ENCODE measurements at places on chromosomes 11 and 22.

- DNase-seq: peak; percentile 57
Observed at GRCh38 chr22:49997932-49998717, 14.4 kb downstream of the IL17REL start.

DNA sequence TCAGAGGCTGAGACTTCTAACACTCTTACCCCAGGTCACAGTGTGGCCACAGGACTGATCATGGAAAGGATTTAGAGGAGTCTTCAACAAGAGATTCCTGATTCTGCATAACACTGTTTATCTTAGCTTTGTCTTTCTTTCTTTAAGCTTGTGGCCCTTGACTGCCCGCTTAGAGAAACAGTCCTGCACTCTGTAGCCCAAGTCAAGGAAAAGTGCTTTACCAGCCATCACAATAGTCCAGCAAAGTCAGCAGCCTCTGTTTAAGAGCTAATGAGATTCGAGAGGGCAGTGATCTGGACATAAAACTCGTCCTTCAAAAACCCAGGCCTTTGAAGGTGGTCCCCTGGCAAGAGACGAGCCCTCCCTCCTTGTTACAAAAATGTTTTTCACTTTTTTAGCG lies 30.0 kb downstream of the PRDM10 start:
- DNase-seq: no peak

GRCh38 chr11:57598831-57599155 lies 1.3 kb downstream of the SERPING1 start:
- DNase-seq: no peak

DNA sequence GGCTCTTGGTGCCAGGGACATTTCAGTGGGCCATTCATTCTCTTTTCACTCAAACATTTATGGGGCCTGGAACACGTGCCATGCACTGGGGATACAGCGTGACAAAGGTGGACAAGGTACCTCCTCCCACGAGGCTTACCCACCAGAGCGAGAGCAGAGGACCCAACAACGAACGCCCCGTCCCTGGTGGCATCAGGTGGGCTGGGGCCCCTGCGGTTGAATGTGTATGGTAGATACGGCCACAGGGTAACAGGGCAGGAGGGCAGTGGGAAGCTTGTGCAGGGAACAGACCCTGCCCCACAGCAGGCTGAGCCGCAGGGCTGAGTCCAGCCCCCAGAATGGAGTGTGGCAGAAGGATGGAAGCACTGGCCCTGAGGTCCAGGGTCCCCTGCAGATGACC lies 81.1 kb downstream of the LRRC32 start:
- DNase-seq: no peak

- DNase-seq: no peak
Observed at GRCh38 chr11:6388748-6389147, 1.5 kb upstream of the SMPD1 start.

DNA sequence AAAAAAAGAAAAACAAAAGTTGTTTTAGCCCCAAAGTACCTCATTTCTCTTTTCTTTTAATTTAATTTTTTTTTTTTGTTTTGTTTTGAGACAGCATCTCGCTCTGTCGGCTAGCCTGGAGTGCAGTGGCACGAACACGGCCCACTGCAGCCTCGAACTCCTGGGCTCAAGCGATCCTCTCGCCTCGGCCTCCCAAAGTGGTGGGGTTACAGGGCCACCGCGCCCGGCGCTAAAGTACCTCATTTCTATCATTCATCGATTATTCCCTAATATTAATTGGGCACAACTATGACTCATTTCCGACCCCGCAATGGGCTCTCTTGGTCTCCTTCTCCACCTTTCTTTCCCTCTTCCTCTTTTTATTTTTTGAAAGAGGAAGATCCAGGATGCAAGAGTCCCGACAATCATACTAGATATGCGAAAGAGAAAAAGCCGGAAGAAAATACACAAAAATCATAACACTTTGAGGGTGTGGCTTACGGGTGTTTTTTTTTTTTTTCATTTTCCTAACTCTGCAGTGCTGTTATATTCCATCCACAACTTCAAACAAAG lies 475 bp upstream of the AIP start:
- no peak for DNase-seq

GRCh38 chr11:106670069-106670468 lies 348.2 kb downstream of the GUCY1A2 start:
- DNase-seq: no peak

GRCh38 chr11:65432686-65433582 lies 10.3 kb downstream of the NEAT1 start:
- DNase-seq: no peak

- DNase-seq: no peak
Observed at GRCh38 chr11:119584193-119585042, 144.6 kb downstream of the NECTIN1 start.

GRCh38 chr11:3831378-3832239 lies 9.2 kb downstream of the RHOG start:
- no peak for DNase-seq

DNA sequence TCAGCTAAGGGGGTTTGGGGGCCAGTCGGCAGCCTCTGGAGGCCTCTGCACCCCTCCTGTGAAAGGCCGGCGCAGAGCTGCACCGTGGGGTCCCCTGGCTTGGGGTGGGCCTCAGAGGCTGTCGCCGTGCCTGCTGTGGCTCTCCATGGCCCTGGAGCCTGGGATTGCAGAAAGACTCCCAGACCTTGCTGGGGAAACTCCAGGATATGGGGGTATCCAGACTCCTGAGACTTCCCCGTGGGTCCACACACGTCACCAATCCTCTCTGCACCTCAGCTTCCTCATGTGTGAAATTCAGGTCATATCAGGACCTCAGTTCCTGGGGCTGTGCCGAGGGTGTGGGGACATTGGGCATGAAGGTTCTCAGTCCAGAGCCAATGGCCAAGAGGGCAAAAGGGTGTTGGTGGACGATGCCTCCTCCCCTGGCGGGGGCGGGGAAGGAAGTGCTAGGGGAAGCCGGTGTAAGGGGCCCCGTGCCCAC lies 97.1 kb downstream of the KCNQ1 start:
- no peak for DNase-seq

- DNase-seq: no peak
Observed at GRCh38 chr11:27350511-27350910, 12.5 kb downstream of the CCDC34 start.

DNA sequence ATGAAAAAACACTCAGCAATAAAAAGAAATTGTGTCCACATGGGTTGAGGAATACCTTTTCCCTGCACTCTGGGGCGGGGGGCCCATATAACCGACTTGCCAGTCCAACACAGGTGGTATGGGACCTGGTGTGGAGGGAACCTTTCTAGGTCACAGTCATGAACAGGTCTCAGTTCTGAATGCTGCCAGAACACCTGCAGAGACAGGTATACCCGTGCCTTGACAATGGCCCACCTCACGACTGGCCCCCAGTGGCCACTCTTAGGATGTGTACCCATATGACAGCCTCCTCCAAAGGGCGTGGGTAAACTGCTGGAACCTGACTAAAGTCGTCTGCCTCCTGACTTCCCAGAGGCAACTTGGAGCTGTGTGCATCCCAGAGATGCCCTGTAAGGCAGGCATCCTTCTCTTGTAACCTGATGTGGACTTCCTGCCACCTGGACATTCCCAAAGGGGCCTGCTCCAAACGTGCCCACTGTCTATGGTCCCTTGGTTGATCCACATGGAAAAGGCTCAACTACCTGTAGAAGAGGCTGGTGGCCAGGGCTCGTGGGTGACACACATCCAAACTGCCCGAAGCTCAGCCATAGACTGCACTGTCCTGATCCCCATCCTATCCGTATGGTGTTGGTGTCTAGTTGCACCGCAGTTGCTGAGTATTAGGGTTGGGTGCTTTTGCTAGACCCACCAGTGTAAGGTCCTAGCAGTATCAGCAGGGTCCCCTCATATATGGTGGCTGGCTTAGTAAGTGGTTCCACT lies 859.3 kb downstream of the BRD1 start:
- peak; percentile 59 for DNase-seq

DNA sequence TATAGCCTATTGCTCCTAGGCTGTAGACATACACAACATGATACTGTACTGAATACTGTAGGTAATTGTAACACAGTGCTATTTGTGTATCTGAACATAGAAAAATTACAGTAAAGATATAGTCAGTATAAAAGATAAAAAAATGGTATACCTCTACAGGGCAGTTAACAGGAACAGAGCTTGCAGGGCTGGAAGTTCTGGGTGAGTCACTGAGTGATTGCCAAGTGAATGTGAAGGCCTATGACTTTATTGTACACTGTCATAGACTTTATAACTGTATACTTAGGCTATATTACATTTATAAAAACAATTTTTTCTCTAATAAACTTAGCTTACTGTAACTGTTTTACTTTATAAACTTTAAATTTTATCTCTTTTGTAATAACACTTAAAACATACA lies 332.4 kb upstream of the ARHGAP42 start:
- no peak for DNase-seq

GRCh38 chr11:777288-778255 lies at the start of gene GATD1:
GATD1 (minus strand) TSS chr11:777487; CDS start chr11:777462, 25 bp downstream.
- peak; percentile 98 for DNase-seq

DNA sequence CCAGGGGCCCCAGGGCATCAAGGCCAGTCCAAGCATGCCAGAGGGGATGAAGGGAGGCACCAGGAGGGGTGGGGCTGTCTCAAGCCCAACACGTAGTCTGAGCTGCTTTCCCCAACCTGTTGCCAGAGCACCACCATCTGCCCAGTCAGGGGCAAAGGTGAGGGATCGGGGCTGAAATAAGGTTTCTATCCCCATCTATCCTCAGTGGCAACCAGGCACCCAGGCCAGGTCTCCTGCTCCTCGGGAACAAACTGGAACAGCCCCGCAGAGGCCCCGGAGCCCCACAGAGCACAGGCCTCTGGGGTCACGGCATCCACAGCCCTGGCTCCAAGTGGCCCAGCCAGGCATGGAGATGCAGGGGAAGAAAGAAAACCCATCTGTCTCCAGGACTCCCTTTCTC lies 19.3 kb downstream of the STARD10 start:
- DNase-seq: no peak

DNA sequence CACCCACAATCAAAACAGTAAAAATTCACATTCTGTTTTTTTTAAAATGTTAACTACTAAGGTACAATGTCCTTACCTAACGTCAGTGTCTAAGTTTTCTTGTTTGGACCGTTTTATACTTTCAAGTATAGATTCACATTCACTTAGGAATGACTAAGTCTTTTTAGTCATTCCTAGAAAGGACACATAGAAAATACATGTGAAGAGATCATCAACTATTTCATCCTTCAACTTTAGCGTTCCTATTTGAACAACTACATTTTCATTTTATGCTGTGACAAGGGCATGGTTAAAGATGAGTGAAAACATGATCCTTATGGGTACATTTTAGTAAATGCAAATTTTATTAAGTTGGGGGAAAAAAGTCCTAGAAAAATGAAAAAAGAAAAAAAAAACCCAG lies 62.8 kb downstream of the DDX10 start:
- no peak for DNase-seq

DNA sequence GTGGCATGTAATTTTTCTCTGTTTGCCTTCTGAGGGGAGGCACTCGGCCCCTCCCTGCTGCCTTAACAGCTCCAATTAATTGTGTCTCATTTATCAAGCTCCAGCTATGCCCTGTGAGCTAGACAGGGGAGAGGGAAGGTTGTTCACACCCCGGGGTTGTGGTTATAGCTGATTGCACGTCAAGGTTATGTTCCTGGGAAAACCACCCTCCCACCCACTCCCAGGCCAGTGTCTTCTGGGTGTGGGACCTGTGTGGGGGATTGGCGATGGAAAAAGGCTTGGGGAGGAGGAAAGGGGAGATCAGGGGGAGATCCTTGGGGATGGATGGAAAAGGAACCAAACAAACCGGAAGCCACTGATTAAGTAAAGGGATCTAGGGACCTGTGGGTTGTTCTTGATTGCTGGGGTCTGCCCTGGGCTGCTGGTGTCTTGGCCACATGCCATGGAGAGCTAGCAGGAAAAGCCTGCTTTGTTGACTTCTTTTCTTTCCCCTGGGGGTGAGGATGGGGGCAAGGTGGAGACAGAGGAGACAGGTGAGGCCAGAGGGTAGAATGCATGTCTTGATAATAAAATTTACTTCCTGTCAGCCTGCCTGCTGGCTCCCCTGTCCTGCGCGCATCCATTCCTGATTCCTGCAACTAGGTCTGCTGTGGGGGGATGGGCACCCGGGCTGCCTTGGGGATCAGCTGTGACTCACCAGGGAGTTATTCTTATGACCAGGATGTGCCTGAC lies 13.5 kb upstream of the SORL1-AS1 start:
- DNase-seq: peak; percentile 85

DNA sequence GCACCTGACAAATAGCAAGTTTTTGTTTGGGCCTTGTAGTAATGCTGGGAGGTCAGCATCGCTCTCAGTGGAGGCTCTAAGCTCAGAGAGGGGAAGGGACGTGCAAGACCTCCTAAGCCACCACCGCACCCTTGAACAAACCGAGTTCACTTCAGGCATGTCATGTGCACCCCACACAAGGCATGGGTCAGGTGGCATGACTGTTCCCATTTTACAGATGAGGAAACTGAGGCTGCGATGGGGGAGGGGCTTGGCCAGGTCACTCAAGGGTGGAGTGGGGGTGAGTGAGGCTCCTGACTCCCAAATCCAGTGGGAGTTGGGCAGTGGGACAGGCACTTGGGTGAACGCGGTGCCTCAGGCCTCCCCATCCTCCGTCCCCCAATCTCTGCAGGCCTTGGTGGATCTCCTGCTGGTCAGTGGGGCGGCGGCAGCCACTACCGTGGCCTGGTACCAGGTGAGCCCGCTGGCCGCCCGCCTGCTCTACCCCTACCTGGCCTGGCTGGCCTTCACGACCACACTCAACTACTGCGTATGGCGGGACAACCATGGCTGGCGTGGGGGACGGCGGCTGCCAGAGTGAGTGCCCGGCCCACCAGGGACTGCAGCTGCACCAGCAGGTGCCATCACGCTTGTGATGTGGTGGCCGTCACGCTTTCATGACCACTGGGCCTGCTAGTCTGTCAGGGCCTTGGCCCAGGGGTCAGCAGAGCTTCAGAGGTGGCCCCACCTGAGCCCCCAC lies 11.2 kb downstream of the TSPO start:
- DNase-seq: no peak

DNA sequence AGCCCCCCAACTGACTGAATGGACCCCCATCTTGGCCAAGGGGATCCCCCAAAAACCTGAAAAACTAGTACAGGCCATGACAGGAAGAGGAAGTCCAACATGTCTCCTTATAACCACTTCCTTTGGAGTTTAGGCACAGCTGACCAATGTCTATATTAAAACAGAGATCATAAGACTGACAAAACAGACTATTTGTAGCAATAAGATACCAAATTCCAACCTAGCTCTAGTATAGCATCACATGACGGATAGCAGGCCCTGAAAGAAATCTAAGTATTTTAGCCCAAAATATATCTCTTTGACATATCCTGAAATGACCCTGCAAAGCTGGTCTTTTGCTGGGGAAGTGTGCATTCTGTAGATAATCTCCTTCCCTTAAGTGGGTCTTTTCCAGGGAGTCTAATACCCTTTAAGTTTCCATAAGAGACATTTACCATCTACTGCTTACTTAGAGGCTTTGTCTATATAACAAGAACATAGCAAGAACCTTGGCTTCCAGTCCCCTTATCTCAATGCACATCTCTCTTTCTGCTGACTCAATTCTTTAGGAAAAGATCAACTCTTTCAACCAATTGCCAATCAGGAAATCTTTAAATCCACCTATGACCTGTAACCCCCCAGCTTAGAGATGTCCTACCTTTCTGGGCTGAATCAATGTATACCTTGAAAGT lies 34.9 kb upstream of the ACER3 start:
- no peak for DNase-seq

- DNase-seq: no peak
Observed at GRCh38 chr11:1036303-1036923, at the start of gene MUC6. MUC6 (minus strand) TSS chr11:1036718; CDS start chr11:1036655, 63 bp downstream.

- no peak for DNase-seq
Observed at GRCh38 chr11:44885919-44886789, 64.5 kb downstream of the TP53I11 start.
